T-helper 1 cell (primary cell): ENCODE measurements at places on chromosomes 1 and 21.

DNA sequence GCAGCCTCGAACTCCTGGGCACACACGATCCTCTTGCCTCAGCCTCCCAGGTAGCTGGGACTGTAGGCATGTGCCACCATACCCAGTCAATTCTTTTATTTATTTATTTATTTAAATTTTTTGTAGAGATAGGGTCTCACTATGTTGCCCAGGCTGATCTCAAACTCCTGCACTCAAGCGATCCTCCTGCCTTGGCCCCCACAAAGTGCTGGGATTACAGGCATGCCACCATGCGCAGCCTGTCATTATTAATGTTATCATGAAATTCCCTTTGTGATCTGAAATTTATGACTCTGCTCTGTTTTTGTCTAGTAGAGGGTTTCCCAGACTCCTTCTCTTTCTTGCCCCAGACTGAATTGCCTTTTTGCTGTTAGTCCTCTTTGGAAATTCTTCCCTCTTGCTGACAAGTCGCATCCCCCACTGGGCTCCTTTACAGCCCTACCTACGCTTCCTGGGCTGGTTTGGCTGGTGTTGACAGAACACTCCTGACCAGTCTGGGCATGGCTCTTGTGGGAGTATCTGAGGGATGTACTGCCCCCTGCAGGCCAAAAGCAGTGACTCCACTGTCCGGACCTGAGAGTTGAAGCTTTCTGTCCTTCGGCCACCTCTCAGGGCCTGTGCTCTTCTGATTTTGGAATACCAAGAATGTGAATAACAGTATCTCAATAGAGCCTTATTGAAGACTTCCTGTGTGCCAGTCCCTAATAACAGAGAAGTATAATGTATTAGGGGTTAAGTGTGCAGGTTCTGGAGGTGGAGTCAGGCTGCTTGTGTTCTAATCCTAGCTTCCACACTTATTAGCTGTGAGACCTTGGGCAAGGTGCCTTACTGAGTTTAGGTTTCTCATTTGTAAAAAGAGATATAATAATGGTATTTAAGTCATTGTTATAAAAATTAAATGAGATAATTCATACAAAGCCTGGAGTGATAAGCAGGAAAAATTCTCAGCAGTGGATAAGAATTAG is 28.2 kb downstream of the TCEANC2 start:
- DNase-seq, result peak; percentile 45

DNA sequence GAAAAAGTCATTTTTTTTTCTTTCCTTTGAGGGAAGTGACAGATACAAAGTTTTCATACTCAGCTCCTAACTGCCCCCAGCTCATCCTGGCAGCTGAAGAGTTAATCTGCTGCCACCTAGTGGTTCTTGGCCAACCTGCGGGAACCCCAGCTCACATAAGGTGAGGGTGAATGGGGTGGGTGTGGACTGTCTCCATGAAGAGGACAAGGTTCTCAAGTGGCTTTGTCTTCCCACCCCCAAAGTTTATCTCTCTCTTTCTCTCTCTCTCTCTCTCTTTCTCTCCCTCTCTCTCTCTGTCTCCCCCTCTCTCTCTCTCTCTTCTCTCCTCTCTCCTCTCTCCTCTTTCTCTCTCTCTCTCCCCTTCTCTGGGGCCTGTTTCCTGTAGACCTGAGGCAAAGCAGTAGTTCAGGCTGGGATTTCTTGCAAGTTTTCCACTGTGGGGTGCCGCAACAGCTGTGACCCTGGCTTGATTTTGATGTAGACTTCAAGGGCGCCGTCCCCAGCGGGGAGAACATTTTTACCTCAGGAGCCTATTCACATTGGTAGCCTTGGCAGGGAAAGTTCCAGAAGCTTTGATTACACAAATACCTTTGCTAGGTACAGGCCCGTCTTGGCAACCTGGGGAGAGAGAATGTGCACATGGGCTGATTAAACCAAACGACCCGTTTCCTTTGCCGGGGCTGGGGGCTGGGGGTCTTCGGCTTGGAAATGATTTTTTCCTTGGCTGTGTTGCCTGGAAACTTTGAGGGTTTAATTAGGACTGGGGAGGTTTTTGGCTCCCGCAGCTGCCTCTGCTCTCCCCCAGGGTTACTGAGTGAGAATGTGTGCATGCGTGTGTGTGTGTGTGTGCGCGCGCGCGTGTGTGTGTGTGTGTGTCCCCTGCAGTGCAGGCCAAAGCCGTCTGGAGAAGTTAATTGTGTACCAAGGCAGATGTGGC is 135.9 kb downstream of the TM2D1 start:
- DNase-seq, result peak; percentile 44

DNA sequence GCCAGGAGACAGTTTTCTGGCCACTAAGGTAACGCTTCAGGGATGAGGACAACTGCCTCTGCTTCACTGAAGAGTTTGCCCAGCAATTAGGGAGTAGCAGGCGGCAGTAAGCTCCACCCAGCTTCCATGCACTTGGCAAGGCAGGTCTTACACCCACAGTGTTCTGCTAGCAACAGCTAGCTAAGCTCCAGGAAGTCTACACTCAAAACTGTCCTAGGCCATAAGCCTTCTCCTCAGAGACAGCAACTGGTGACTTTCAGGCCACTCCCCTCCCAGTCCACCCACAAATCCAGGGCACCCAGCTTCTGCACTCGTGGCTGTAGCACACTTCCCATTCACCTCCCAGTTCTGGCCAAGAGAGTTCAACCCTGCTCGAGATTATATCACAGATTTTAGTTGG is 47.3 kb downstream of the KMO start:
- no peak for DNase-seq

DNA sequence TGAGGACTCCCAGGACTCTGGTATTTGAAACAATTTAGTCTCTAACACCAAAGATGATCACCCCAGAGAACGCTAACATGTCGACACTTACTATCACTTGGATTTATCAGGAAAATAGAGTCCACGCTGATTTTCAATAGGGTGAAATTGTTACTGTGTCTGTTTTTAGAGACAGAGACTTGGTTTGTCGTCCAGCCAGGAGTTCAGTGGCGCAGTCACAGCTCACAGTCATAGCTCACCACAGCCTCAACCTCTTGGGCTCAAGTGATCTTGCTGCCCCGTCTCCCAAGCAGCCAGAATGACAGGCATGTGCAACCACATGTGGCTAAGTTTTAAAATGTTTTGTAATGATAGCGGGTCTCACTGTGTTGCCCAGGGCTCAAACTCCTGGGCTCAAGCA is 5.3 kb downstream of the SSU72 start:
- no peak for DNase-seq

GRCh38 chr1:36122062-36123030 is 2.7 kb downstream of the COL8A2 start:
- no peak for DNase-seq

GRCh38 chr1:21198929-21199328 is 22.2 kb upstream of the EIF4G3 start:
- no peak for DNase-seq

- DNase-seq, result no peak
Measured at GRCh38 chr21:44872649-44873355, 688 bp downstream of the PTTG1IP start.

DNA sequence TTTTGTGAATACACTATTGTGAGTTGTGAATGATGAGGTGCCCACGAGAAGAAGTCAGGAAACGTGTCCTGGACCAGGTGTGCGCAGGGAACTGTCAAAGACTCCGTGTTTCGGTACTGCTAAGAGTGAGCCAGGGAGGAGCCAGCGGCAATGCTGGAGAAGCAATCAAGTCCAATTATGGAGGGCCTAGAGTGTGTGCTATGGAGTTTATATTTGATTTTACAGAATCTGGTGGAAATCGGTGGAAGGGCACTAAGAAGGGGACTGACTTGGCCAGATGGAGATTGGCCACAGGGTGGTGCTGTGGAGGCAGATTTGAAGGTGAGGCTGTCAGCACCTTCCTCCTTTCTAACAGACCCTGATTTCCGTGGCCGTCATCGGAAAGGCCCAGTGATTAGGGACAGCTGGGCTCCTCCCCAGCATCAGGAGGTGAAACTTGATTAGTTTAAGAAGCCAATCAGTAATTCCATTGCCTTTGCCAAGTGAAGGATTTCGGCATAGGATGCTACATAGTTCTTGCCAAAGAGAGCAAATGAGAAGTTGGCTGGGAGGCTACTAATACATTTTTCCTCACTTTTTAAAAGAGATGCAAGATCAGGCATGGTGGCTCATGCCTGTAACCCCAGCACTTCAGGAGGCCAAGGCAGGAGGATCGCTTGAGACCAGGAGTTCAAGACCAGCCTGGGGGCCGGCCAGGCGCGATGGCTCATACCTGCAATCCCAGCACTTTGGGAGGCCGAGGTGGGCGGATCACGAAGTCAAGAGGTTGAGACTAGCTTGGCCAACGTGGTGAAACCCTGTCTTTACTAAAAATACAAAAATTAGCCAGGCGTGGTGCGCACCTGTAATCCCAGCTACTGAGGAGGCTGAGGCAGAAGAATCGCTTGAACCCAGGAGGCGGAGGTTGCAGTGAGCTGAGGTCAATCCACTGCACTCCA is 7.0 kb downstream of the PTCH2 start:
- peak; percentile 83 for DNase-seq

DNA sequence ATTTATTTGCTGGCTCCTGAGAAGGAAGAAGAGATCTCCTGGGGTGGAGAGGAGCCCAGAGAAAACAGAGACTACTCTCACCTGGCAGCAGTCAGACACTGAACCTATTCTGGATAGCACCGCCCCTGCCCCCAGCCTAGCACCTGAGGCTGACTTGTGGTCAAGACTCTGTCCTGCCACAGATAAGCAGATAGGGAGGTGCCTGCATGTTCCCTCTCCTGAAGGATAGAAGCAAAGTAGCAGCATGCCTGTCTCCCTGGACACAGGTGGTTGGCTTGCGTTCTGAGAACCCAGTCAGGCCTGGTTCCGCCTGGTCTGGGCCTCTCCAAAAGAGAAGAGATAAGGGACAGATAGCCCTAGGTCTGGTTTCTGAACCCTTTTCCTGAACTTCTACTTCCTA is 1.3 kb upstream of the EFNA3 start:
- no peak for DNase-seq

- no peak for DNase-seq
Measured at GRCh38 chr1:65443647-65444046, 23.2 kb downstream of the LEPR start.

GRCh38 chr1:196723325-196724185 is 51.1 kb upstream of the CFHR3 start:
- no peak for DNase-seq

- no peak for DNase-seq
Measured at GRCh38 chr1:171769754-171770153, 11.7 kb upstream of the METTL13 start.

GRCh38 chr1:29782846-29783507 is 546.7 kb downstream of the PTPRU start:
- DNase-seq, result no peak

GRCh38 chr1:28421744-28422143 is 52.2 kb downstream of the PHACTR4 start:
- no peak for DNase-seq

DNA sequence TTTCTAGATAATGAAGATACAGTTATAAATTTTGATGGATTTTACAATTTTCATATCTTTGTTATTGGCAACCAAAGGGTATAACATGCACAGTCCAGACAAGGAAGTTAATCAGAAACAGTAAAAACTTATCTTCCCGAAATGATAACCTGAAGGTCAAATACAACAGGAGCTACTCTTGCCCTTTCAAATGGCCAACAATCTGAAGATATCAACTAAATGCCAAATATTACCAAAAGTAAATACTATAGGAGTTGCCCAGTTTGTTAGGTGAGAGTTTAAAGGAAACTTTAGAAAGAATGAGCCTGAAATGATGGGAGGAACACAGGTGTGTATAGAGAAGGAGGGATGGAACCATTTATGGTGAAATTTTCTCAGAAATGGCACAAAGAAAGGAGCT is 153.2 kb downstream of the RGS7 start:
- no peak for DNase-seq

GRCh38 chr1:232422898-232423297 is 207.0 kb downstream of the SIPA1L2 start:
- no peak for DNase-seq

DNA sequence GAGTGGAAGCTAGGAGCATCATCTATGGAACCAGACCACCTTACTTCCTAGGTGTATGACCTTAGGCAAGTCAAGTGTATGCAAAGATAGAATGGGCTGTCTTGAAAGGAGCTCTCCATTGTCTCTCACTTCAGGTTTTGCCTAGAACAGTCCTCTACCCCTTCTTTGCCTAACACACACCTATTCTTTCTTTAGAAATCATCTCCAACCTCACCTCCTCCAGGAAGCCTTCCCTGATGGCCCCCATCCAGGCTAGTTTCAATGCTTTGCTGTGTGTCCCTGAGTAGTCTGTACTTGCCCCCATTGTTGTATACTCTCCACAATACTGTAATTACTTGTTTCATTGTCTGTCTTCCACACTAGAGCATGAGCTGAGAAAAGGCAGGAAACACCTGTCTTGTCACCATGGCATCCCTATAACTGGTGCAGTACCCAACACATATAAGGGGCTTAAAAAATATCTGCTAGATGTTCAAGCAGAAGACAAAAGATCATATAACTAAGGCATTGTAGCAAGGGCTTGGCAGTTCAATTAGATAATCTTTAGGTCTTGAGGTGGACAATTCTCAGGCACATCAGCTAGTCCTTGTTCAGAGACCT is 83.0 kb downstream of the RRAGC start:
- no peak for DNase-seq

- peak; percentile 31 for DNase-seq
Measured at GRCh38 chr1:26862781-26863684, at the start of gene SFN. Gene SFN (plus strand): TSS chr1:26863149. CDS start chr1:26863213, 64 bp downstream.

GRCh38 chr1:57336793-57337192 is 87.1 kb downstream of the DAB1 start:
- DNase-seq, result no peak

DNA sequence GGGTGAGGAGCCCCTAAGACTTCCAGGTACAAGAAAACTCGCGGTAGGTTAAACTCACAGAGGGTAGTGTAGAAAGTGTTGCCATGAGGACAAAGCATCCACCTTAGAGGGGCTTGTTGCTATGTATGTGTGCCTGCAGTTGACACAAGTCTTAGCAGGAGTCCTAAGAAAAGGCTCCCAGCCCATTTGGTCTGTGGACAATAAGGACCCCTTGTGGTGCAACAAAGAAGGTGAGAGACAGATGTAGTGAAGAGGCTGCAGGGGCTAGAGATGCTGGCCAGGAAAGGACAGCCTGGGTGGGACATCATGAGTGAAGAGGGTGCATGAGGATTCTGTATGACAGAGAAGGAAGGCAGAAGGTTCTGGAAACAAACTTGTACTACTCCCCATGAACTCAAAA is 36.3 kb upstream of the IL10 start:
- peak; percentile 74 for DNase-seq

- DNase-seq, result no peak
Measured at GRCh38 chr1:75725861-75726361, 1.4 kb downstream of the ACADM start.

DNA sequence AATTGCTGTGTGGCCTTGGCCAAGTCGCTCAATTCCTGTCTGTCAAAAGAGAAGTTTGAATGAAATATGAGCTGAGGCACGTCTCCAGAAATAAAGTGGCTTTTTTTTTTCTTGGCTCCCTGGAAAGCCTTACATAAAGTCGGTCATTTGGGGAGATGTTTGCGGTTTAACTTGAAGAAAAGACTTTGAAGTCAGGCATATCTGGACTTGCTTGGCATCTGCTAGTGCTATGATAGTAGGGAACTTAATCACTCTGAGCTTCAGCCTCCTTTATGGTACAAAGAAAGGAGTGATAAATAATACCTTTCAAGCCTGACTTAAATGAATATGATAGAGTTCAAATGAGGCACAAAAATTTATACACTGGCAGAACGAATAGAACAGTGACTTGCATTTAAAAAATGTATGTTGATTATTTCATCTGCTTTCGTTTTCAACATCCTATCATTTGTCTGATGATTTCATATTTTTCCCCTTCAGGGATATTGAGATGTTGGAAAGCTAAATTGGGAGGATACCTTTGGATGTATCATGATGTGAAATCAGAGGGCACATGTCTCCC is 60.2 kb downstream of the FASLG start:
- DNase-seq, result no peak

GRCh38 chr1:67540025-67540732 is 110.0 kb upstream of the SERBP1 start:
- DNase-seq, result no peak
